Progenitor cell of endocrine pancreas (in vitro differentiated cells): ENCODE measurements at places on chromosomes 16 and 17.

DNA sequence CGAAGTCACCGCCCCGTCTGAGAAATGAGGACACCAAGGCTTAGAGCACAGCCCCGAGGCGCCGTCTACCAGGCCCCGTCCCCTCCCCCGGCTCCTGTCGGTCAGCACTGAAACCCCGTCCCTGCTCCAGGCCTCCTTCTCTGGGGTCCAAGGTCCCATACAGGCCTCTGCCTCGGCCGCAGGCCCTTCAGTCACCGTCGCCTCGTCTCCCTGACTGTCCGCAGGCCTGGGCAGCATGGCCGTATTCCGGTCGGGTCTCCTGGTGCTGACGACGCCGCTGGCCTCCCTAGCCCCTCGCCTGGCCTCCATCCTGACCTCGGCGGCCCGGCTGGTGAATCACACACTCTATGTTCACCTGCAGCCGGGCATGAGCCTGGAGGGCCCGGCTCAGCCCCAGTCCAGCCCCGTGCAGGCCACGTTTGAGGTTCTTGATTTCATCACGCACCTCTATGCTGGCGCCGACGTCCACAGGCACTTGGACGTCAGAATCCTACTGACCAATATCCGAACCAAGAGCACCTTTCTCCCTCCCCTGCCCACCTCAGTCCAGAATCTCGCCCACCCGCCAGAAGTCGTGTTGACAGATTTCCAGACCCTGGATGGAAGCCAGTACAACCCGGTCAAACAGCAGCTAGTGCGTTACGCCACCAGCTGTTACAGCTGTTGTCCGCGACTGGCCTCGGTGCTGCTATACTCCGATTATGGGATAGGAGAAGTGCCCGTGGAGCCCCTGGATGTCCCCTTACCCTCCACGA is 617 bp downstream of the COASY start:
- no peak for DNase-seq

- DNase-seq: no peak
These were observed 207.1 kb upstream of the ZFHX3 start for GRCh38 chr16:73255031-73255430.

DNA sequence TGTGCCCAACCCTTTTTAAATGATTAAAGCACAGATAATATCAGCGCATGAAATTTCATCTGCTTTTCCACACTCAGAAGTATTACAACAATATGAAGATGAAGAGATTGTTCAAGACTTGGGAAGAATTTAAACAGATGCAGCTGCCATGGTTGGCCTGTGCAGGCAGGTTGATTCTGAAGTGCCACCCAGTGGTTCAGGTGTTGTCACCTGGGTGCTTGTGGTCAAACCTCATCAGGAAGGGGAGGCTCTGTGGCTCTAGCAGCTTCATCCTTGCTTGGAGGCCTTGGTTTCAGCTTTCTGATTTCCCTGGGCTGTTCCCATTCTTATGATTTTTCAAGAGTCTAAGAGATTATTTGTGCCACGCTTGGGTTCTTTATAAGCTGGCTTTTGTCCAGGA is 22.2 kb upstream of the CLEC18C start:
- DNase-seq: no peak

GRCh38 chr16:86508947-86509758 is 1.2 kb upstream of the FOXF1 start:
- DNase-seq: no peak

DNA sequence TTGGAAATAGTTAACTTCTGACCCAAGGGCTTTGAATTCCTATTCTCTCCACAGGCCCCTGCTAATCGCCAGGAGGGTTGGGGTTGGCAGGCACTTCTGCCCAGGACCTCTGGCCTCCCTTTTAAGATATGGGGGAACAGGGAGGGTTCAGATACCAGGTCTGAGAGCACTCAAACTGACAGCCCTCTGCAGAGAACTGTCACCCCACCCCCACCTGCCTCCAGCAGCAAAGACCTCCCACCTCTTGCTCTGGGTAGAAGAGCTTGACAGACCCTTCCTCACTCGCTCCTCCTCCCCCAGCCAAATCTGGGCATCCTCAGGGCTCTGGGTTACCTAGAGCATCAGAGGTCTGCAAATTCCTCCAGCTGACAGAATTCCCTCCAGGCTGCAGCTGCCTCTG is 11.6 kb downstream of the CDH3 start:
- DNase-seq: no peak

DNA sequence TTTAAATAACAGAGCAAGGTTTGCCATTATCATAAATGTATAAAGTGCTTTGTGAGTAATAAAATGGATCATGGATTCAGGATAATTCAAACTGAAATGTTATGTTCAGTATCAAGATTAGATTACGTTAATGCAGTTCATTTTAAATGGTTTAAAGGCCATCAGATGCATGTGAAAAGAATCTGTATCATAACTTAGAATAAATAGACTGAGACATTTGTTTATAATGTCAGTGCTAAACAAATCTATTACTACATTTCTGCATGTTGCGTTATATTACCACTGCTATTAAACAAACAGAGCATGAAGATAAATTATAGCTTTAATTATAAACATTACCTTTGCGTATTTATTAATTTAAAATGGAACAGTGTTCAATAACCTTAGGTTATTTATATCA is 160.2 kb downstream of the TOX3 start:
- no peak for DNase-seq

GRCh38 chr17:65340401-65340800 is 203.2 kb downstream of the RGS9 start:
- DNase-seq: no peak

DNA sequence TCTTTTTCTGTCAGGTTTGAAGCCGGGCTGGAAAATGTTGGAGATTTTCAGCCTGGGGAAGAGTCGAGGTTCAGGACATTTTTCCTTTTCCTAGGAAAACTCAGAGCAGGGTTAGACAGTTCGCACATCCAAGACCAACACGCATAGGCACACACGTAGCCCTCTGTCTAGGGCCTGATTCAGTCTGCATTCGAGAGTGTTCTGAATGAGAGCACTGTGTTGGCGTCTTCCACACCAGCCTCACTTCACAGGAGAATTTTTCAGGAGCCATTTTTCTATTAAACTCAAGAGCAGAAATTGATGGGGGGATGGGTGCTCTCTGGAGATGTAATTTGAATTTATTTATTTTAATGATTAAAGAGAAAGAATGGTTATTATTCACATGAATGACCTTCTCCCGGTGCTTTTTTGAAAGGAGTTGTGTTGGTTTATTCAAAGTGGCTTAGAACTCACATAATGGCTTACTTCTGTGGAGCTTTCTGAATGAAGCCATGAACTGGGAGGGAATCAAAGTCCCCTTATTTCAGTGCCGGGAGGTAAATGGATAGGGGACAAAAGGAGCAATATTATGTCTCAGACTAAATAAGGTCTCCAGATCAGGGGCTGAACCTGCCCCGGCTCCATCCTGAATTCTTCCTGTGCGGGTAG is 194.3 kb downstream of the CCDC182 start:
- DNase-seq: no peak
